ENCODE measurements at places on chromosomes 3 and 15.

- DNase-seq, result no peak
Measured at GRCh38 chr3:193963808-193964516, 172.0 kb upstream of the HES1 start.

DNA sequence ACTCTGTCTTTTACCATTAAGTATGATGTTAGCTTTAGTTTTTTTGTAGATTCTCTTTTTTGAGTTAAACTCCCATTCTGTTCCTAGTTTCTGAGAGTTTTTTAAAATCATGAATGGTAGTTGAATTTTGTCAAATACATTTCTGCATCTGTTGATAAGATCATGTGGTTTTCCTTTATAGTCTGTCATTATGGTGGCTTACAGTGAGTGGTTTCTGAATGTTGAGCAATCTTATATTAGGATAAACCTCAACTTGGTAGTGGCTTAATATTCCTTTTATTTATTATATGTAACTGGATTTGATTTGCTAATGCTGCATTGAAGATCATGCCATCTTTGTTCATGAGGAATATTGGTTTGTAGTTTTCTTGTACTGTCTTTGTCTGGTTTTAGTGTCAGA lies 34.8 kb downstream of the NEO1 start:
- DNase-seq, result no peak

DNA sequence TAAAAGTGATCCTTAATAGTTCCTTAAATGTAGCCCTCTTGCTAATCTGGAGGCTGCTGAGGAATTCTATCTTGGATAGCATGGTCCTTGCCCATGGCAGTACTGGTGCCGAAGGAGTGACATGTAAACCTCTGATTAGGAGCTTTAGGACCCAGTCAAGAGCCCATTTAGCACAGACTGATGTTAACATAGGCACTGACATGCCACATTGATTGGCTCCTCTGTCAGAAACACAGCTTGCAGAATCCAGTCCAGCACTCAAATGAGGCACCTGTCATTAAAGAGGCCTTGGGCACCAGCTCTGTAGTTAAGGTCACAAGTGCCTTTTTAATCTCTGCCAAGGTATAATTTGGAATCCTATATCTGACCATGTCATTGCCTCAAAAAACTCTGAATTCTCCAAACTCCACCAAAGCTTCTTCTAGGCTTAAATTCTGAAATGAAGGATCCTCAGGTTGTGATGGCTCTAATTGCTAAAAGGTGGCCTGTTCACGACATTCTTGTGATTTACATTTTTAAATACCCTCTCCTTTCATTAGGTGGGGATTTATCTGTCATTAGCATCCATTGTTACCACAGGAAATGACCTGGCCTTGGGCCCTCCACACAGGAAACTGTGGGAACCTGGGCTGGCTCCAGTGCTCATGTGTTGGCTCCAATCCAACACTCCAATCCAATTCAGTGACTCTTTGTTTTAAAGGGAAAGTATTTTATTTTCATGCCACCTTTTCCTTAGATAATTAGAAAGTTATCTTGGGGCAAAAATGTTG lies 57.3 kb upstream of the RNF7 start:
- DNase-seq, result no peak

DNA sequence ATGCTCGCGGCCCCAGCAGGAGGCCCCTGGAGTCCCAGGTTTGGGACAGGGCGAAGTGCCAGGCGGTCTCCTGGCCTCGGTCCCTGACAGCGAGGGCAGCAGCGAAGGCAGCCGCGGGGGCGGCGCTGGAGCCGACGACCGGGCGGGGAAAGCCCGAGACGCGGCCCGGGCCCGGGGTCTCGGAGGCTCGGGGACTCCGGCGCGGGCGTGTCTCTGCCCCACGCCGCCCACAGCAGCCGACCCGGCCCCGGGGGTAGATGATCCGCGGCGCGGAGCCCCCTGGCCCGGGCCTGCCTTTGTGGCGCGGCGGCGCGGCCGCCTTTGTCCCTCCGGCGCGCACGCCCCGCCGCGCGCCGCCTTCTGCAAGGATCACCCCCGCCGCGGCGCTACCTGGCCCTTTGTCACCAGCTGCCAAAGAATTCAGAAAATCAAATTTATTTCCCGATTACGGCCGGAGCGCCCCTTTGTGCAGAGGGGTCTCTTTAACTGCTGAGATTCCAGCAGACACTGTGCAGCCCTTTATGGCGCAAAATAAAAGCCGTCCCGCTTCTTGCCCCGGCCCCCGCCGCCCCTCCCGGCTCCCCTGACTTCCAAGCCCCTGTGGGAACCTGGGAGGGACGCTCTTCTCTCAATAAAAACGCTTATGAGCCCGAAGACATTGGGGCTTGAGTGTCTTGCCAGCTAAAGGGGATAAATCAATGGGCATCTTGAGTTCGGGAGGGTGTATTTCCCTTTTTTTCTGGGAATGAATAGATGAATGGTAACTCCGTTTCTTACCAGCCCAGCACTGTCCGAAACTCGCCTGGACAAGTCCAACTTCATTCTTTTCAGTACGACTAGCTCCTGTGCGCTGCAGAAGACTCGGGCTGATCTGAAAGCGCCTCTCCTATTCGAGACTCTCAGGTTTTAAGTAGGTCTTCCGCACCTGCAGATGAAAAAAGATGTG lies 68.4 kb downstream of the HES1 start:
- peak; percentile 66 for DNase-seq

- no peak for DNase-seq
Measured at GRCh38 chr3:183369117-183369516, 59.3 kb downstream of the MCF2L2 start.

DNA sequence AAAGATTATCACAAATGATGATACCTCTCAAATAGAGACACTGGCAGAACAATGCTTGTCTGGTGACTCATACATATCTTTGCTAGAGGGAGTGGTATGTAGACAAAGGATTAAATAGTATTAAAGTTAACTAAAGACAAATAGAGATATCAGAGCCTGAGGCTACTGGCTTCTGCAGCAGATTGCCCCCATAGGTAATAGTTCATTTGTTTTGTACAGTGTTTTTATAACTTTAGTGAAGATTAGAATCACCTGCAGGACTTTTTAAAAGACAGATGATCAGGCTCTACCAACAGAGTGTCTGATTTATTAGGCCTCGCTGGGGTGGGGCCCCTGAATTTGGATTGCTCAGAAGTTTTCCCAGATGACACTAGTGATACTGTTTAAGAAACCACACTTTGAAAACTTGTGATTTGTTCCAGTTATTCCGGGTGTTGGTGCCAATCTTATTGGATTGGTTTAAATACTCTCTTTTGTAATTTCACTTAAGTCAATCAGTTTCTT lies 96.4 kb downstream of the NAALADL2 start:
- no peak for DNase-seq

DNA sequence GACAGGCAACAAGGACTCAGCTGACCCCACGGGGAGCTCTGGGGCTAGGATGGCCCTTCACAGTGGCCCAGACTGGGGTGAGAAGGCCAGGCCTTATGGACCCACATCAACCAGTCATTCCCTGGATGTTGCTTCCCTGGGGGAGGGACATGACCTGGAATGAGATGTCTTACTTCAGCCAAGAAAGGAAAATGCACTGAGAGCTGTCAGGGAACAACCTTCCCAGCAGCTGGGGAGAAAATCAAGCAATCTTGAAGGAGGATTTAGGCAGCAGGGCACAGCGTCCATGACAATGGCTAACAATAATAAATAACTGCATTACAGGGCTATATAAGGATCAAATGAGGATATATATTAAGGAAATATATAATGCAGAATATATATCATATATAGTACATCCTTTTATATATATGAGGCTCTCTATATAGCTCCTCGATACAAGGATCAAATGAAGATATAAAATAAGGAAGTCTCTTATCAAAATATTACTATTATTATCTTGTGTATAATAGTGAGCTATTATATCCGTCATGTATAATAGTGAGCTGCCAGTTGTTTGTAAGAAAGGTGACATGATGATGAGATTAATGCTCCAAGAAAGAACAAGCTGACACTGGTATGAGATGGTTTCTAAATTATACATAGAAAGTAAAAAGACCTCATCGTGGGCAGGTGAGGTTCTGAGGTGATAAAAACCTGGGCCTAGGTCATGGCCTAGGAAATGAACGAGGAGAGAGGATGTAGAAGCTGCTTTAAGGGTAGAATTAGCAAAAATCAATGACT lies 117.8 kb upstream of the LIPC start:
- no peak for DNase-seq

DNA sequence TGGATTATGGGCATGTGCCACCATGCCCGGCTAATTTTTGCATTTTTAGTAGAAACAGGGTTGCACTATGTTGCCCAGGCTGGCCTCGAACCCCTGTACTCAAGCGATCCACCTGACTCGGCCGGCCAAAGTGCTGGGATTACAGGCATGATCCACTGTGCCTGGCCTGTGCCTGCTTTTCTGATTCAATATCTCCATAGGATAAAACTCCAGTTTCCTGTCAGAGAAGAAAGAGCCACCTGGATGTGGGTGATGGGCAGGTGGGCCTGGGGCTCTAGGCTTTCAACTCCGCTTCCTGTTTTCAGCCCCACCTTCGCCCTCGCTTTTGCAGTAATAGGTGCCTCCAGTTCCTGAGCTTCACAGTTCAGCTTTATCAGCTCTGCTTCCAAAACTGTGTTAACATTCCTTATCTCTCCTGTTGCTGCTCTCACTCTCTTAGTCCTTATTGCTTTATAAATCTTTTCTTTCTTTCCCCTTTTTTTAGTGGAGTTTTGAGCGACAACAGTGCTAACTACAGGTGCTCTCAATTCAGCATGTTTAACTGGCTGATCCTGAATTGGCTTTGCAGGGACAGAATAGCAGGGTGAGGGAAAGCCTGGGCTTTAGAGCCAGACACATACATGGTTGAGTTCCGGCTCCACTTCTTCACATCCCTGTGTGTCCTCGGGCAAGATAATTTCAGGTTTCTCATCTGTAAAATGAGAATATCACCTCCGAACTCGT lies 21.1 kb upstream of the PDE8A start:
- DNase-seq, result no peak

DNA sequence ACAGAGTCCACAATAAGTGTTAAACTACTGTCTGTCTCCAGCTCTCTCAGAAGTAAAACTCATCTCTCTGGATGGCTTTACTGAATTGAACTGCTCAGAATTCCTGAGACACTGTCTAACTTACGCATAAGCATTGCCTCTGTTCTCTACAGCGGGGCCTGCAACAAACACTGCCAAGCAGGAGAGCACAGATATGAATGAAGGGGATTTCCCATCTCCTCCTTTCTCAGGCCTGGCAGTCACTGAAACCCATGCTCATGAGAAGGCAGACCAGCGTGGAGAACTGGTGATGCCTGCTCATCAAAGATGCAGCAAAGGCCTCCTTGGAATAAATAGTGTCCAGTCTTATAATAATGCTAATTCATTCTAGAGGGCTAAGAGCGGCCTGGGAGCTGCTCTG lies 10.3 kb downstream of the RASGRP1 start:
- DNase-seq, result no peak

DNA sequence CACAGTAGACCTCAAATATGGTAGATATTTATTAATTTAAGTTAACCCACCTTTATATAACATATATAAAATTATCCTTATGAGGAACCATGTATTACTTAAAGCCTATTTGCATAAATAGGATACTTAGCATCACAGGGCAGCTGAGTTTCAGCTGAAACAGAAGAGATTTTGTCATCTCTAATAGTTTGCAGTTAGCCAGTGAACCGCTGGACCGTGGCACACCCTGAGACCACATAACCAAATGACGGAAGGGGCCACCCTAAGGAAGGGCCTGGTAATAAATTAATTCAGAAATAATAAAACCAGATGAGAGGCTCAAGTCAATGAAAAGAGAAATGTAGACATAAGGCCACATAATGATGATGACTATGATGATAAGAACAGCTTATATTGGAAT lies 107.7 kb downstream of the MYO5A start:
- DNase-seq, result no peak

- no peak for DNase-seq
Measured at GRCh38 chr3:100893108-100893507, 100.1 kb downstream of the ABI3BP start.

DNA sequence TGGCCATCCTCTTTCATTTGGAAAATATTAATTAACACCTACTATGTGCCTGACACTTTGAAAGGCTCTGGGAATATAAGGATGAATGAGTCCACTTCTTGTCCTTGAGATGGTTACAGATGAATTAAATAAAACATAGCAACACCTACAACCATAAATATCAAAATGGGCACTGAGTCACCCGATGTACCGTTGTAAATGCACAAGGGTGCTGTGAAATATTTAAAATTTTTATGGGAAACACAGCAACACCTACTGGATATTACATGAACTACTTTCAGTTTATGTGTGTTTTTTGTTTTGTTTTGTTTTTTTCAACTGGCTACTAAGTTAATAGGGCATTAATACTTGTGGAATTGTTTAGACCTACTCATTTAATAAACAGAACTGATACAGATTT lies 239.0 kb upstream of the NAALADL2 start:
- no peak for DNase-seq

GRCh38 chr3:133277813-133278212 lies 122.0 kb upstream of the BFSP2 start:
- DNase-seq, result no peak

DNA sequence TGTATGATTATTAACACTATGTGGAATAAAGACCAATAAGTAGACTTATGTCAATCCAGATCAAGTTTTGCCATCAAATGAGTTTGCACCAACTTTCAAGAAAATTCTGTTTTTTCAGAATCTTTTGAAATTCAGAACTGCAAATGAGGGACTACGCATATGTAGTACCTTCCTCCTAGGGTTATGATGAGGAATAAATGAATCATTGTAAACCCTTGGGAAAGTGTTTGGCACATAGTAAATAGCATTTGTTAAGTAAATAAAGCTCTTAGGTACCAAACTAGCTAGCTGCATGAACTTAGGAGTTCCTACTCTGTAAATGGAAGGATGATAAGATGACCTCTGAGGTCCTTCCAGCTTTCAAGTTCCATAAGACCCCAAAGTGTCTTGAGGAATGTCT lies 242.6 kb upstream of the SETMAR start:
- no peak for DNase-seq

DNA sequence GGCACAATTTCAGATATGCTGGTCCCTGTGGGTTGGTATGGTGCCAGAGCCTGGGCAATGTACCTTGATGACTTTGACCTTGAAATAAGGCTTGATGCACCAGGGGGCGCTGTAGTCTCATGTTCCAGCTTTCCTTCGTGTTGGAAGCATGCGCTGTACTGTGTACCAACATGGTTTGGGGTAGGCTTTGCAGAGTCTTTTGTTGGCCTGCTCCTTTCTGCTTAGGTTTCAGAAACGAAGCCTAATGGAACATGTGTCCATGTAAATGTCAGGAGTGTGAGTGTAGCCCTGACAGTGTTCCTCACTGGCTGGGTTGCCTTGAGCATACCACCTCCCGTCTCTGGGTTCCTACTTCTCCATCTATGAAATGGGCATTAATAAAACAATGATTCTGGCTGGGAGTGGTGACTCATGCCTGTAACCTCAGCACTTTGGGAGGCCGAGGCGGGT lies 3.6 kb upstream of the CCR4 start:
- peak; percentile 72 for DNase-seq

DNA sequence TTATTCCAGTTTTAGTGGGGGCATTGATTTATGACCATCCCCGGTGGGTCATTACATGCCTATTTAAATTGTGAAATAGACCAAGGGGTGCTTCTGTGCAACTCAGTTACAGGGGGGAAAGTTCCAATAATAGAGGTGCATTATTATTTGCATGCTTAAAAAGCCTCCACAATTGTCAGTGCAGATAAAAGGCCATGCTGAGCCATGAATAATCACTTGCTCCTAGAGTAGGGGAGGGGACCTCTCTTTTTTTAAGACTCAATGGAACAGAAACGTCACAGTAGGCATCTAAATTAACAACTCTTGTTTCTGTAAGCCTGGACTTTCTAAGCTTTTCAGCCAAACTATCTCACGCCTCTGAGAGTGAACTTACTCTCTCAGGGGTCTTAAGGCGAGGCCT lies 66.5 kb upstream of the CMTM7 start:
- DNase-seq, result no peak

Measured in ecto neural progenitor cell (in vitro differentiated cells).